RWPE2 (cell line): ENCODE measurements at places on chromosomes 3 and 15.

DNA sequence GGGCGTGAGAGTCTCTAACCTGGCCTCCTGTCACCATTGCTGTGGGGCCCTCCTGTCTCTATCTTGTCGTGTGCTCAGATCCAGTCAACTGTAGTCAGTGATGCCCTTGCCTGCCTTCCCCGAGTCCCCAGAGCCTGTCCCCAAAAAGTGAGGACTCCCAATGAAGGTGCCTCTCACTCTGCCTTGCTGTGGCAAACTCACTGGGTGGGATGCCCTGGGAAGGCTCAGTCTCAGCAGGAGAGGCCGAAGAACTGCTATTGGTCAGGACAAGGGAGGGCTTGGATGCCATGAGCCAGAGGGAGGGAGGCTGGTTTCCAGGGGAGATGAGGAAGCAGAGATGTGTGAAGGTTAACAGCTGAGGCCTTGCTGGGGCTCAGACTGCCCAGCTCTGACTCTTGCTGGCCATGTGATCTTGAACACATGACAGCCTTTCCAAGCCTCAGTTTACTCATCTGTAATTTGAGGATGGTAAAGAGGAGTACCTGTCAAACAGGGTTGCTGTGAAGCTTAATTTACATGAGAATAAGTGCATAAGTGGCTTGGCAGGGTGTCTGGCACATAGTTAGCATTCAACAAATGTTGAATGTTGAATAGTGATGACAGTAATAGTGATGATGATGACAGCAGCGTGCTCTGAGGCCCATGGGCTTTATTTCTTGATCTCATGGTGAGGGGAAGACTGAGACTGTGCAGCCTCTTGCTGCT is 8.2 kb downstream of the KY start:
- DNase-seq = no peak

GRCh38 chr3:119314821-119315220 is 20.6 kb downstream of the ARHGAP31 start:
- no peak for DNase-seq

DNA sequence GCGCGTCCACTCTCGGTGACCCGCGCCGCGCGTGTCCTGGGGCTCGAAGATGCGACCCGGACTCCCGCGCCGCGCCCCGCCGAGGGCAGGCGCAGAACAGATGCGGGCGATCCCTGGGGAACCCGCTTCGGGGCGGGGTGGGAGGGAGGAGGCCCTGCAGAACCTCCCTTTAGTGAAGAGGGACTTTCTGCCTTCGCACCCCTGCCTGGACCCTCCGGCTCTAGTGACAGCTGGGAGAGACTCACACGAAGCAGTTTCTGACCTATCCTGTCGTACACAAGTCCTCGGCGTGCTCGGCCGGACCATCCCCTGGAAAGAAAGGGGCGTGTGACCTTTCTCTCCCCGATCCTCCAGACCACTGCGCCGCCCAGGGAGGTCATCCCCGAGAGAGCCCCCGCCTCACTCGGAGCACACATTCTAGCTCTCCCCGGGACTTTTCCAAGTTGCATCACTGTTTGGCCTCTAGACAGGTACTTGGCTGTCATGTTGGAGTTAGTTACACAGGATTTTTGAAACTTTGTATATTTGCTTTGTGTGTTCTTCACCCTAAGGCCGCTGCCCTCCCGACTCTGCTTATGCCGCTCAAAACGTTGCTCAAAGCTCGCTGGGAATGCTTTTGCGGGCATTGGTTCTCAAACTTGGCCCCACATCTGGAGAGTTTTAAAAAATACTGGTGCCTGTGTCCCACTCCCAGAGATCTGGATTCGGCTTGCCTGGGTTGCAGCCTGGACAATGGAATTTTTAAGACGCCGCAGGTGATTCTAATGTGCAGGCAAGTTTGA is 582 bp downstream of the CGNL1 start:
- DNase-seq = no peak

- DNase-seq = no peak
These were observed 357 bp upstream of the MAN2C1 start for GRCh38 chr15:75368689-75369239.

DNA sequence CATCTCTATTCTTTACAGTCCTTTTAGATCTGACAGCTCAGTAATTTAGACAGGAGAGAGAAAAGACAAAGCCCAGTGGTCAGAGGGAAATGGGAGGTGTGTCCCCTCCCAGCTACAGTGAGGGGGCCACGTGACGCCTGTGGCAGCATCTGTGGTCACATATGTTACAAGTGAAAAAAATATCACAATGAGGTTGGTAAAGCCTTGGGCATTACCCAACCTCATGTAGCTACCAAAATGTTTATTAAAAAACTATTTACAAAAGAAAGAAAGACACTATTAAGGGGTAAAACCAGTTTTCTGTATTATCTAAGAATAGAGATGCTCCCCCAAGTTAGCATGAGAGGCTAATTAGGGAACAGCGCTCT is 42.9 kb upstream of the PLCL2 start:
- DNase-seq = no peak

DNA sequence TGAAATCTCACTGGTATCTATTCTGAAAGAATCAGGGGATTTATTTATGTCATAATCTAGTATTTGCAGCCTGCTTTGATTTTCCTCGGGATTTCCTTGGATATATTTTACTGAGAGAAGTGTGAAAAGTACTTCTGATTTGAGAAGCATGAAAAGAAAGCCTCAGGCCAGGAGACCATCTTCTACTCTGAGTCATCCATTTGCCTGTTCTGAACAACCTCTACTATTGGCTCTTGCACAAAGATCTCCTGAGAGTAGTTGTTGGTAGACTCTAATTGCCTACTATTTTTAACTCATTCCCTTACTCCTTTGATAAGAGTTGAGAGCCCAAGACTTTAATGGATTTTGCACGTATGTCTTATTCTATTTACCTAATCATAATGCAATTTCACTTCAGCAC is 318.9 kb downstream of the BCHE start:
- no peak for DNase-seq

- no peak for DNase-seq
These were observed 6.0 kb upstream of the FNDC3B start for GRCh38 chr3:172033396-172033795.

- no peak for DNase-seq
These were observed 272.6 kb downstream of the PDCD6IP start for GRCh38 chr3:34070831-34071585.

- no peak for DNase-seq
These were observed 92.3 kb downstream of the DHX30 start for GRCh38 chr3:47895241-47895640.

- peak; percentile 54 for DNase-seq
These were observed 9.2 kb downstream of the PAQR5 start for GRCh38 chr15:69307939-69308338.

DNA sequence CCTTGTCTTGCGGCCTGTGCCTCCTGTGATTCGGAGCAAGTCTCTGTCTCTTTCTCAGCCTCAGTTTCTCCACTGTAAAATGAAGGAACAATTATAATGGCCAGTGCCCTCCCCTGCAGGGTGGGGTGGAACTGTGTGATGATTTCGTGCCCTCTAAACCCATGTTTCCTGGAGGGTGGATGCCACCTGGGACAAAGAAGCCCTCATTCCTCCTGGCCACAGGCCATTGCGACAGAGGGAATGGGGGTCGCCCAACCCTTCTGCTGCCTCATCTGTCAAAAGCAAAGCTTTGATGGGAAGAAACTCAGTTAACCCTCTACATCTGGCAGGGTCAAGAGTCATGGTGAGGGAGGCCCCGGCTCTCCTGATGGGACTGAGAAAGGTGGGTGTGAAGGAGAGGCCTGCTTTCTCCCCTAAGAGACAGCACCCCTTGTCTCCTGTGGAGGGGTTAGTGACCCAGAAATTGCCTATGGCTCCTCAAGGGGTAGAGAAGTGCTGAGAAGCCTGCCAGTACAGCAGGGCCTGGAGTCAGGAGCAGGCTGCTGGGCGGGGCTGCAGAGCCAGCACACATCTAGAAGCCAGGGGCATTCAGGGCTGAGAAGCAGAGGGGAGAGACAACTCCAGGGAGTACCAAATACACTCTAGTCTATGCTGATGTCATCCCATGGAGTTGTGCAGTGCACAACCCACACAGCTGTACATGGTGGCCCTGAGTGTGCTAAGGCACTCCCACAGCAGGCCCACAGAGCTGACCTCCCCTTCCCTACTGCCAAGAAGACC is 61.0 kb downstream of the PLXNA1 start:
- DNase-seq = peak; percentile 41

GRCh38 chr3:125175295-125176078 is 37.1 kb downstream of the SLC12A8 start:
- DNase-seq = no peak

DNA sequence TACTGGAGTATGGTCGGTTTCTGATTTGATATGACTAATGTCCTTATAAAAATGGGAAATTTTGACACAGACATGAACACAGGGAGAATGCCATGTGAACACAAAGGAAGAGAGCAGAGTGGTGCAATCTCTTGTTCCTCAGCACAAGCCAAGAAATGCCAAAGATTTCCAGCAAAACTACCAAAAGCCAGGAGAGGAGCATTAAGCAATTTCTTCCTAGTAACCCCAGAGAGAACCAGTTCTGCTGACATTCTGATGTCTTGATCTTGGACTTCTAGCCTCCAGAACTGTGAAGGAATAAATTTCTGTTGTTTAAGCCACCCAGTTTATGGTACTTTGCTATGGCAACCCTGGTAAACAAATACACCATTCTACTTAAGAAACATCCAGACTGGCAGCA is 227.8 kb upstream of the MRPL3 start:
- DNase-seq = no peak

GRCh38 chr3:46471371-46471914 is 6.7 kb upstream of the LTF start:
- no peak for DNase-seq

DNA sequence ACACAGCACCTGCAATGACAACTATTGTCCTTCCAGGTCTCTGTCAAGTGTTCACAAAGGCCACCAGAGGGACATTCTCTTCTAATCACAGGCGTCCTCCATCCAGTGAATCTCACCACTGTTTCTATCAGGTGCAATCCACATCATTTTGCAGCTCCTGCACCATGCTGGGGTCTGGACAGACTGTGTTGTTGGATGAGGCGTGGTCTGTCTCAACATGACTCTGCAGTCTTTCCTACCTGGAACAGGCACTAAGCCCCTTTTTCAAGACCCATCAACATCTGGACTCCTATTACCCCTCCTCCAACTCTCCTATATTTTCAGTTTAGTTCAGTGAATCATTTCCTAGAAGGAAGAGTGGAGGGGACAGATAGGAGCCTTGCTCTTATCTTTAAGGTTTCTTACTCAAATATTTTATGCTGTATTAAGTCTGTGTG is 31.5 kb upstream of the VEPH1 start:
- no peak for DNase-seq

- DNase-seq = no peak
These were observed 9.5 kb downstream of the GCSAM start for GRCh38 chr3:112123548-112123947.

DNA sequence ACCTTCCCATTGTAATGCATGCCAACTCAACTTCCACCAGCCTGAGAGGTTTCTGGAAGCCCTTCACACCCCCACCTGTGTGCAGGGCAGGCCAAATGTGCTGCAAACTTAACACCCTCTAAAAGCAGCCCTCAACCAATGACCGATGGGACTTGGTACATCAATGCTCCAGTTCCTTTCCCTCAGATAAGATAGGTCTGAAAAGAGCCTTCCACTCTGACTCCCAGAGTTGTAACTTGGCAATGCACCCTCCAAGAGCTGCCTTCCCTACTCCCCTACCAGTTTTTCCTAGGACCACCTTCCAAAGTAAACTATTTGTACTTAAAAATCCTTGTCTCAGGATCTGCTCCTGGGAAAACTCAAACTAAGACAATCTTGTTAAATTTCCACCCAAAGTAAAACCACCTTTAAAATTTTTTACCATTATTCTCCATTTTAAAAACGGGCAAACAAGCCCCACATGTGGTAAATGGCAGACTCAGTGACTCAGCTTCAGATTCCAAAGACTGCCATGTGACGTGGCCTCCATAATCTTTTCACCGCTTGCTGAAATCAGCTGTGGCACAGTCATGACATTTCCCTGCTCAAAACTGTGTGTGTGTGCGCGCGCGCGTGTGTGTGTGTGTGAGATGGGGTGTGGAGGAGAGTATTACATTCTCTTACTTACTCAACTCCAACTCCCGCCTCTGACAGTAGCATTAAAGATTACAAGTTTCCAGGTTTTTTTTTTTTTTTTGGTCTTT is 17.2 kb downstream of the RASGRP1 start:
- DNase-seq = no peak

DNA sequence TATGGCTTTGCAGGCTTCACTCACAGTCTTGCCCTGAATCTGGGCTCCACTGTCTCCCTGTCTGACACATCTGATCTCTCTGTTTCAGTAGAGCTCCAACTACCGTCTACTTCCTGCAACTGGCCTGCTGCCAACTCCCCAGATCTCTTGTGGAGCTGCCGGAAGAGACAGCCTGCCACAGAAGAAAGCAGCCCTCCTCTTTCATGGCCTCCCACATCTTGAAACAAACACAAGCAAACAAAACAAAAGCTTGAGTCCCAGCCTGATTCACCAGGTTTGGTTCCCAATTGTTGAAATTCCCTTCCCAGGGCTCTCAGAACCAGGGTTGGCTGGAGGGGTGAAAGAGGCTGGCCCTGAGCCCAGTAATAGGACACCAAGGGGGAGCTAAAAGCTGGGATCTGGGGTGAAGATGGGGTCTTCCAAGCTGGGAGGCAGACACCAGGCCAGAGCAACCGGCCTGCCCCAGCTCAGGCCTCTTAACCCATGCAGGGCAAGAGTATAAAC is 55.3 kb upstream of the CA12 start:
- no peak for DNase-seq

- peak; percentile 69 for DNase-seq
These were observed 64.4 kb upstream of the PPARG start for GRCh38 chr3:12224181-12225147.

DNA sequence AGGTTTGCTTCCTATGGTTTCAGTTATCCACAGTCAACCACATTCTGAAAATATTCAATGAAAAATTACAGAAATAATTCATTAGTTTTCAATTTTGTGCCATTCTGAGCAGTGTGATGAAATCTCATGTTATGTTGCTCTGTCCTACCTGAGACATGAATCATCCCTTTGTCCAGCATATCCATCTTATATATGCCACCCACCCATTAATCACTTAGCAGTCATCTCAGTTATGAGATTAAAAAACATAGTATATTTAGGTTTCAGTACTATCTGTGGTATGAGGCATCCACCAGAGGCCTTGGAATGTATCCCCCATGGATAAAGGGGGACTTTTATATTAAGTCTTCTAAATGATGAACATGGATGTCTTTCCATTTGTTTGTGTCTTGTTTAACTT is 64.7 kb upstream of the PROK2 start:
- DNase-seq = no peak

- DNase-seq = no peak
These were observed 57.9 kb downstream of the RPLP1 start for GRCh38 chr15:69510556-69510955.
